ENCODE measurements at places on chromosomes 3 and 15.

DNA sequence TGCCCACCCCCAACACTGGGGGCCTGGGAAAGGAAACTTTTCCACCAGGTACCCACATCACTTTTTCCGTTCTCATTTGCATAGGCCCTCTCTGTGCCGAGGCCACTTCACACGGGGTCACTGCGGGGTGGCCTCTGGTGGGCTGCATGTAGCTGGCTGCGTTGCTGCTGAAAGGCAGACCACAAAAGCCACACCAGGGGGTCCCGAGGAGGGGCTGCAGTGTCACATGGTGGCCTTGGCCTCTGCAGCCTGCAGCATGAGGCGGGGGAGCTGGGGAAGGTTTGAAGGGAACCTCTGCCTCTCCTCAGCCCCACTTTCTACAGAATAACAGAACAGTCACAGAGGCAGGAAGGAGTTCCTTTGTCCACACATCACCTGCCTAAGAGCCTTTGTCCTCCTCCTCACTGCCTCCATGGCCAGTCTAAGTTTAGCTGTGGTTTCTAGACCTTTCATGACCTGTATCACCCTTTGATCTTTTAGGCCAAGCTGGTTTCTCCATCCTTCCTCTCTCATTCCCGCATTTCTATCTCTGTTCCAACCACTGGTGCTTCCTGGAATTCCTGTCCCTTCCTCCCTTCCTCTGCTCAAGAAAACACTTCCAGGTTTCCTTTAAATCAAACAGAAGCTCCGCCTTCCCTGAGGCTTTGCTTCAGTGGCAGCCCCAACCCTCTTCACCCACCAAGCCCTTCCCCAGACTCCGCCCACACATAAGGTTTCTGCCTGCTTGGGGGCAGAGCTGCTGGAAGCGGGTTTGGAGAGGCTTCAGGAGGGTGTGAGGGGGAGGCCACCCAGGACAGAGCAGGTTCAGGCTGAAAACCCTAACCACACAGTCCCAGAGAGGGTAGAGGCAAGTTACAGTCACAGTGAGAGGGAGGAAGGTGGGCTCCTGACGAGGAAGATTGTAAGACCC, 150.7 kb upstream of the TLE3 start:
- no peak for DNase-seq

- DNase-seq, result no peak
Observed at GRCh38 chr3:140062461-140062860, 127.5 kb downstream of the CLSTN2 start.

DNA sequence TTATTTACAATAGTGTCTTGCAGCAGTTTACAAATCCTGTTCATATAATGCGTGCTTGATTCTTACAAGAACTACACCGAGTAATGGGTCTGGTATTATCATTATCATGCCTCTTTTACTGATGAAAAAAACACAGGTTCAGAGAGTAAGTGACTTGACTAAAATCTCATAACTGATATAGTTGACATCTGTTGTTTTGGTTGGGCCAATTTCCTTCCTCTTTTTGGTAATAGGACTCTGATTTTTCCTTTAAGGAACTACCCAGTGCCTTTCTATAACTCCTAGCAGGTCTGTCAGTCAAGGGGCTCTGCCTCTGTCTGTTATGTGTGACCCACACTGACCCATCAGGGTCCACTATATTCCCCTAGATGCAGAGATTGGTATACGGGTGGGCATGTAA, 14.6 kb upstream of the BLOC1S6 start:
- DNase-seq, result no peak

- no peak for DNase-seq
Observed at GRCh38 chr15:91611561-91612323, 241.8 kb upstream of the SLCO3A1 start.

DNA sequence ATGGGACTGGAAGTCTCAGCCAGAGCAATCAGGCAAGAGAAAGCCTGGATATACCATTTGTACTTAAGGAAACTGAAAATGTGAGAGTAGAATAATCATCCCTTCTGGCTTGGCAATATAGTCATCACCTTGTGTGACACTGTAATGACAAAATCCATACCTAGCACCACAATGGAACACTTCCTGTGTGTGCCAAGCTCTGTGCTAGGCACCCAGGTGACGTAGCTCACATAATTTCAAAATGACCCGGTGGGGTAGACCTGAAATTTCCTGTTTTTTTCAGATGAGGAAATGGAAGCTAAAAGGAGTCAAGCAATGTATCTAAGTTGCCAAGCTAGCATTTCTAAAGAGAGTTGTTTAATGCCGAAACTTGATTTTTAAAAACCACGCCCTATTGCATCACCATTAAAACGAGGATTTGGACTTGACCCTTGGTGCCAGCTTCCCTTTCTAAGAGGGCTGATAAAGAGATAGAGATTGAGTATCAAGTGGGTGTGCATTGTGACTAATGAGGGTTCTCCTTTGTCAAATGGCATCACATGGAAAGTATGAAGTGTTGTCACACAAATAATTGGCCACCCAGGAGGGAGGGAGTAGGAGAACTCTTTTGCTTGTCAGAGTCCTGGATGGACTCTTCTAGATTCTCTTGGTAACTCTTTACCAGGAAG, 141.3 kb upstream of the PDZRN3 start:
- DNase-seq, result no peak

DNA sequence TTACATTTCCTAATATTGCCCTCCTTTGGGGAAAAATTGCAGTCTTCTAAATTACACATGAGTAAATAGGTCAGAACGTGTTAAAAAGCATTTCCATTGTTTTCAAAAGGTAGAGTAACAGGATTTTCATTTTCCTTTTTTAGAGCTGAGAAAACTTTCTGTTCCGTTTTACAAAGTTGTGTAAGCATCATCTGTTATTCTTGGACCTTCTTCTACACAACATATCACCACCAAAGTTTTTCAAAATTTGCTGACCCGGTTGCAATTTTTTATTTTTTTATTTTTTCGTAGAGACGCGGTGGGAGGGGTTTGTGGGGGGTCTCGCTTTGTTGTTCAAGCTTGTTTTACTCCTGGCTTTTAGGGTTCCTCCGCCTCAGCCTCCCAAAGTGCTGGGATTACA, 1.1 kb downstream of the CCDC39 start:
- no peak for DNase-seq

GRCh38 chr3:52480768-52481715, 14.1 kb upstream of the STAB1 start:
- DNase-seq, result no peak

DNA sequence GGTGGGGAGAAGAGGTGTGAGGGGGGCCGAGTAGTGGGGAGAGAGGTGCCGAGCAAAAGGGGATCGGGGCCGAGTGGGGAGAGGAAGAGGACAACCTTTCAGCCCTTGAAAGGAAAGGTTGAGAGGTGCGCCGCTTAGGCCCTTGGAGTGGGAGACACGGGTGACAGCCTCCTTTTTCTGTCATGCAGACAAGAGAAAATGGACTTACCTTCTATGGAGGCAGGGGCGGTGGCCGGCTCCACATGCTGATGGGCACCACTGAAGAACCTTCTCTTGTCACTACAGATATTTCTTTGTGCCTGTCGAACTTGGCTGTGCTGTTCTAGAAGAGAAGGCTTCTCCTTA, 421 bp downstream of the KLHL18 start:
- DNase-seq, result peak; percentile 22

DNA sequence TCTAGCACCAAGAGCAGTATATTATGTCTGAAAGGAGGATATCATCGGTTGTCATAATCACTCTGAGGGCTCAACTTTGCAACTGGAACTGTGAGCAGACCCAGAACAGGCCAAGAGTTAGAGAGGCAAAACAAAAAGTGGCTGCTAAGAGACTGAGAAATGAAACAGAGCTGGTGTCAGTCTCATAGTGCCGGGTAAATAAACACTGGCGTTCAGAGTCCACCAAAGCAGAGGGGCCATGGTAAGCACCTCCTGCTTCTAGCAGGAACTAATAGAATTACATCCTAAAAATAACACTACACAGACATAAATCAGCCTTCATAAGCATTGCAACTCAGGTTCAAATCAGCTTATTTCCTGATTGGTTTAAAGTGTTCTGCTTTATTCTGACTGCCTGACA, 10.3 kb upstream of the IL12A start:
- DNase-seq, result no peak

DNA sequence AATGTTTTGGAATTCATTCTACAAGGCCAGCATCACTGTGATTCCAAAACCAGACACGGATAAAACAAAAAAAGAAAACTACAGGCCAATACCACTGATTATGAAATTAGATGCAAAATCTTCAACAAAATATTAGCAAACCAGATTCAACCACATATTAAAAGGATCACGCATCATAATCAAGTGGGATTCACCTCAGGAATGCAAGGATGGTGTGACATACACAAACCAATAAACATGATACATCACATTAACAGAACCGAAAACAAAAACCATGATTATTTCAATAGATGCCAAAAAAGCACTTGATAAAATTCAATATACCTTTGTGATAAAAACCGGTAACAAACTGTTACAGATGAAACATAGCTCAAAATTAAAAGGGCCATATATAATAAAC, 48.9 kb downstream of the DLG1 start:
- DNase-seq, result no peak

DNA sequence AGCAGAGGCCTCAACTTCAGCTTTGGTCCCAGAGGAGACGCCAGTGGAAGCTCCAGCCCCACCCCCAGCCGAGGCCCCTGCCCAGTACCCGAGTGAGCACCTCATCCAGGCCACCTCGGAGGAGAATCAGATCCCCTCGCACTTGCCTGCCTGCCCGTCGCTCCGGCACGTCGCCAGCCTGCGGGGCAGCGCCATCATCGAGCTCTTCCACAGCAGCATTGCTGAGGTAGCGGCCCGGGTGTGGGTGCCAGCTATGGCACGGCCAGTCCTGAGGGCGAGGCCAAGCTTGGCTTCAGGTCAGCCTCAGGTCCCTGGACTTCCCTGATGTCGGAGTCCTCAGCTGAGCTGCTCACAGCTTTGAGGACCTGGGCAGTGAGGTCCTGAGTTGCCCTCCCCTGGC, 5.7 kb upstream of the STAB1 start:
- DNase-seq, result no peak

DNA sequence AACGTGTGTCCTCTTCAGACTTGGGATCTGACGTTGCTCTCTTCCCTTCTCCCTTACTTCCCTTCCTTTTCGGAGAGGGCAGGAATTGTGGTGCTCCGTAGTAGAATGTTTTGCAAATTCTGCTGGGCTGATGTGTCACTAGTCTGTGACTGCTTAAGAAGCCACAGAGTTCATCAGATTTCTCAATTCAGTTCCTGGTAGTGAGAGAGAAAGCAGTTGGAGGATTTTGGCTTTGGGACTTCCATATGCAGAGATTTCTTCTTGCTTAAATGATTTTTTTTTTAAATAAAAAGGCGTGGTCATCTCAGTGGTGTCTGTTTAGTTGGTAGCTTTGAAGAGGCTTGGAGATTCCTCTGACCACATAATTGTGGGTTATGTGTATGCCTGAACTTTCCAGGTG, 10.1 kb downstream of the CEMIP start:
- DNase-seq, result no peak

DNA sequence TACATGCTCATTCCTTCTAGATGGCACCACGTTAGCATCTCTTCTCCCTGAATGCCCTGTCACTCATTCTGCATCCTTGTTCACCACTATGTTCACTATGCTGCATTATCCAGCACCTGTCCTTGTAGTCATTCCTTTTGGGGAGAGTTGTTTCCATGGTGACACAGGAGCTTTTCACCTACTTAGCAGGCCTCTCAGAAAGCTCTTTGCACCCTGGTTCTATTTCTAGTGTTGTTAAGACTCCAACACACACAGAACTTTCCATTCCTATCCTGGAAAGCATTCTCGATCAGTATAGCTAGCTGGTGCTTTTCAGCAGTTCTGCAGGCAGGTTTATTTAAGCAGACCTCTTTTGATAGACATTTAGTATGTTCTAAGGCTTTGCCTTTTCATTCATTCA, 6.7 kb upstream of the RPL14 start:
- DNase-seq, result no peak

- DNase-seq, result no peak
Observed at GRCh38 chr3:42635111-42635510, 18.4 kb upstream of the ZBTB47 start.

GRCh38 chr15:25596644-25597562, 158.1 kb upstream of the UBE3A start:
- no peak for DNase-seq

GRCh38 chr3:66582721-66583423, 82.0 kb upstream of the LRIG1 start:
- DNase-seq, result peak; percentile 17

DNA sequence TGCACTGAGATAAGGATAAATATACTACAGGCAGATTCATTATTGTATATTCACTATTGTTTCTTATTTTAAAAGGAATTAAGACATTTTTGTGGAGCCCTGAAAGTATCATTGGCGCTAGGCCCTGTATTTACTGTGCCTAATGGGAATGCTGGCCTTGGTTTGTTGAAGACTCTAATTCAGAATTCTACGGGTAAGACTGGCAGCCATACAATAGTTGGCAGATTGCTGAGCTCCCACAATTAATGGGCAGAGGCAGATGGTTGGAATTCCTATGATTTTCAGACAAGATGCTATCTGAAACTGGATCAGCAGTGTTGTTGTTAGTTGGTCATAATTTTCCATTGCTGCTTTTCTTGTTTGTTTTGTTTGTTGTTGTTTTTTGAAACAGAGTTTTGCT, 14.7 kb downstream of the PGBD4 start:
- DNase-seq, result no peak

GRCh38 chr3:150545419-150546225, 674 bp downstream of the SERP1 start:
- no peak for DNase-seq

- DNase-seq, result no peak
Observed at GRCh38 chr3:150172356-150172755, 201.7 kb upstream of the PFN2 start.

GRCh38 chr15:88741671-88742070, 61.6 kb upstream of the ACAN start:
- DNase-seq, result no peak

GRCh38 chr3:27287052-27287451, 82.1 kb downstream of the NEK10 start:
- no peak for DNase-seq

GRCh38 chr15:101121511-101122090, 130.2 kb downstream of the CHSY1 start:
- DNase-seq, result no peak

DNA sequence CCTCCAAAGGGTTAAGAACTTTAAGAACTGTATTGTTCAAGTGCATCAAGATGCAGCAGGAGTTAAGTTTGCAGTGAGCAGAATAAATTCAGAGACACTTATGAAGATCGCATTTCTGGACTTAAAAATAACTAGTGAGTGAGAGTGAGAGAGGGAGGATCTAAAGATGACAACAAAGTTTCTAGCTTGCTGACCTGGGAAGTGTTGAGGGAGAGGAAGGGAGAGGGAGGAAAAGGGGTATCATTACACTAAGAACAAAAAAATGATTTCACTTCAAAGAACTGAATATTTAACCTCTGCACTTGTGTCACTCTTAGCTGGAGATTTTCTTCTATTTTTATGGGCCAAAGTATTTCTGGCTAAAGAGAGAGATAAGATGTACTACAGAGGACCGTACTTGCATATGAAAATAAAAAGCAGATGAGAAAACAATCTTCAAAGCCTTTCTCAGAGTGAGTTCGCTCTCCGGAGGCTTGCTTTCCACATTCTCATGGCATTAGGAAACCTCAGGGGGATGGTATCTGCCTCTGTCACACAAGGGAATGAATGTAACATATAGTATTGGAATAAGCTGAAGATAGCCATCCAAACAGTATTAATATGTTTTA, 91.4 kb upstream of the TJP1 start:
- DNase-seq, result no peak
